ENCODE measurements at places on chromosomes 13 and 19. TPM values are rescaled to one million over a fixed set of nuclear protein-coding genes. Genes with fewer than 3 reads are reported as not detected.

The MISP gene
- total RNA-seq = not detected

The ADGRE2 gene
- 2.8 TPM for total RNA-seq

The URAD gene
- total RNA-seq = not detected

The CYP4F12 gene
- not detected for total RNA-seq

The TMEM147 gene
- 134 TPM for total RNA-seq

The CIC gene
- 65.6 TPM for total RNA-seq

The GPC5 gene
- total RNA-seq = 0.07 TPM

The UBE2L5 gene
- not detected for total RNA-seq

The INSR gene
- 1.9 TPM for total RNA-seq

The CYP2F1 gene
- total RNA-seq = not detected

The PPP1R13L gene
- 13.4 TPM for total RNA-seq

The P2RY11 gene
- 61.1 TPM for total RNA-seq

The MUC16 gene
- total RNA-seq = not detected

The CBY2 gene
- not detected for total RNA-seq

The FBN3 gene
- not detected for total RNA-seq

Data from activated CD4-positive, alpha-beta T cell treated with anti-CD3 and anti-CD28 coated beads, Interleukin-2, amount 10 ng/mL, durations not matched to agents 24 days and 14 days (primary cell).